ENCODE measurements at places on chromosomes 11 and 22.
A peak's percentile ranks its signal among the peaks of the same experiment; 100 is the strongest.

GRCh38 chr22:19606332-19607191 is 82.4 kb upstream of the CLDN5 start:
- DNase-seq, result no peak

DNA sequence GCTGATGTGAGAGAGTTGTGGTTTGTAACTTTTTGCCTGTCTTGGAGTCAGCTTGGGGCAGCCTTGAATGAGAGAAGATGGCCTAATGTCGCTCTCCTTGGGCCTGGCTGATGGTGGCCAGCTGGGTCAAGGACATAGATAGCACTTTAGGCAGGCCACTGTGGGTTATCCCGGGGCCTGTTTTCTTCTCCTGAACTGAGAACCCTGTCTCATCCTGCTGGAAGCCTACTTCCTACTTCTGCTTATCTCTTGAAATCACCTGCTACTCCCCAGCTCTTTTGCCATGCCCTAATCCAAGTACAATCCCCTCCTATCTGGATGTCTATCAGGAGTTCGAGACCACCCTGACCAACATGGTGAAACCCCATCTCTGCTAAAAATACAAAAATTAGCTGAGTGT is 49.5 kb downstream of the OSBP2 start:
- DNase-seq, result peak; percentile 19

DNA sequence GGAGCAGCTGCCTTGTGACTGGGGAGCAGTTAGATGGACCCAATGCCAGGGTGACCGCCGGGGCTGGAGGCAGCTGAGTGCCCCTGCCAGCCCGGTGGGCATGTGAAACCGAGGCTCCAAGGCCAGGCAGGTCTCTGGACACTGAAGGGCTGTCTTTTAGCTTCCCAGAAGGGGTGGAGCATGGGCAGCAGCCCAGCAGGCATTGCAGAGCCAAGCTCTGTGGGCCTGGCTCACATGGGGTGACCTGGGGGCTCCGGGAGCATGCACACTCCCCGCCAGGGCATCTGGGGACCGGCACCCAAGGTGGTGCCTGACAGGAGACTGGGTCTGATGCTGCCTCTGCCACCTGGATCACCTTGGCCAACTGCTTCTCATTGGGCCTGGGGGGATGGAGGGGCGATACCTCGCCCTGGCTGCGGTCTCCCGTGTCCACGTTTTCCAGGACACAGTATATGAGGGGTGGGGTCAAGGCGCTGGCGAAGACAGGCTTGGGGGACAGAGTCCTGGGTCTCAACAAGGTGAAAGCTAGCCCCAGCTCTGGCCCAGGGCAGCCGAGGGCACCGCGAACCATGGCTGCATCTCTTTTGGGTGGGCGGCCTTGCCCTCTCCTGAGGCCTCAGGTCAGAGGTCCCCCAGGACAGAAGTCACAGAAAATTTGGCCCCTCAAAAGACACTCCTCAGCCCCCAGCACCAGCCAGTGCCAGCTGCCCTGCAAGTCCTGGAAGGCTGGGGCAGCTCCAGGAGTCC is 3.5 kb downstream of the INS start:
- no peak for DNase-seq

DNA sequence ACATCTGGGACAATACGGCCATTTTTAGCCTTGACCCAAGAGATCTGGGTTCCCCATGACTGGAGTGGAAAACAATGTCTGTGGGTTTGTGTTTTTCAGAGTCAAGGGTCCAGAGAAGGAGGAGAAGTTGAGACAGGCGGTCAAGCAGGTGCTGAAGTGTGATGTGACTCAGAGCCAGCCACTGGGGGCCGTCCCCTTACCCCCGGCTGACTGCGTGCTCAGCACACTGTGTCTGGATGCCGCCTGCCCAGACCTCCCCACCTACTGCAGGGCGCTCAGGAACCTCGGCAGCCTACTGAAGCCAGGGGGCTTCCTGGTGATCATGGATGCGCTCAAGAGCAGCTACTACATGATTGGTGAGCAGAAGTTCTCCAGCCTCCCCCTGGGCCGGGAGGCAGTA is 15.7 kb downstream of the NNMT start:
- no peak for DNase-seq

DNA sequence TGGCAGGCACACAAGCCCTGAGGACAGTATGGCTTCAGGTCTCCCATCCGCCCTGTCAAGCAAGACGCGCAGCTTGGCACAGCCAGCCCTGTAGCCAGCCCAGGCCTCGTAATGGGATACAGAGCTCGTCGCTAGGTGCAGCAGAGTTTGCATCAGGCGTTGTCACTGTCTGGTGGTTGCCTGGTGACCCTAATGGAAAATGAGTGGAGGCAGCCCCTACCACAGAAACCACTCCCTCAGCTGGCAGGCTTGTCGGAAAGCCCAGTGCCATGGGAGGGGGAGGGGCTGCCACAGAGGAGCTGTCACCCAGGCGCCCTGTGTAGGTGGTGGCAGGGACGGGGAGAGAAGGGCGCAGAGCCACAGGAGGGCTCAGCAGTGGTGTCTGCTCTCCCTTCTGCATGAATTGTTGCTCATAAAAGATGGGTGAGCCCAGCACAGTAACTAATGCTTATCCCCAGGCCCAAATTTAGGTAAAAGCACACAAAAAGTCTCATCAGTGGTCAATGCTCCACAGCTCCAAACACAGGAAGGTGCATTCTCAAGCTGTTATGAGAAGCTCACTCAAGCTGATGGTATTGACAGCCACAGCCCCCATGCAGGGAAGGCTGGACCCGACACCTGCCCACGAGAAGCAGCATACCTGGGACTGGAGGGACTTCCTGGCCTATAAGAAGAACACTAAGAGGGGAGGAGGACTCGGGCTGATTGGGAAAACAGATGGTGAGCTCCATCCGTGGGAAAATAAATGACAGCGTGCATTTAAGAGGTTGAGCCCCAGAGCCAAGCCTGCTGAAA is 164.6 kb downstream of the ETS1 start:
- DNase-seq, result no peak

DNA sequence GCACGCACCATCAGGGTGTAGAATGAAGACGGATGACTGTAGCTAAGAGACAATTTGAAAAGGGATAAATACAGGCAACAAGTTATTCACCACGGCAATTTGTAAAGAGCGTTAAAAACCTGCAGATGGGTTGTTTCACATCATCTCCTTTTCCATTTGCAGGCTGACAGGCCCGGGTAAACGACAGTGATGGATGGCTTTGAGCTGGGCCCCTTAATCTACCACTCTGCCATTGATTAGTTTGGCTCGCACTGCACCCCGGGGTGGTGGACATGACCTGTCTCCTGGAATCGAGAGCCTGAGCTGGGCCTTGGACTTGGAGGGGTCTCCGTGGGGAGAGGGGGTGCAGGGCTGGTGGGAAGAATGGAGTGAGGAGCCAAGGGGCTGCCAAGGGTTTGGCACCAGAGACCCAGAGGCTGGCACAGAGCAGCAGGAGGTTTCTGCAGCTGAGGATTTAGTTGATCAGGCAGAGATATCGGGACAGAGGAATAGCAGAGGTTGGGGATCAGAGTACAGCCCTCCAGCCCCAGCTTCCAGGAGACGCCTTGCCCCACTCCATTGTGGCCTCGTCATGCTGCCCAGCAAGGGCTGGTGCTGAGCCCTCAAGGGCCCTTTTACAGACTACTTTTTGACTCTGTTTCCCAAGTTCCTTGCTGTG is 110.6 kb upstream of the NECTIN1 start:
- no peak for DNase-seq

Measured in sigmoid colon (tissue), 7 donors.